ENCODE measurements at places on chromosomes 1 and 21.

DNA sequence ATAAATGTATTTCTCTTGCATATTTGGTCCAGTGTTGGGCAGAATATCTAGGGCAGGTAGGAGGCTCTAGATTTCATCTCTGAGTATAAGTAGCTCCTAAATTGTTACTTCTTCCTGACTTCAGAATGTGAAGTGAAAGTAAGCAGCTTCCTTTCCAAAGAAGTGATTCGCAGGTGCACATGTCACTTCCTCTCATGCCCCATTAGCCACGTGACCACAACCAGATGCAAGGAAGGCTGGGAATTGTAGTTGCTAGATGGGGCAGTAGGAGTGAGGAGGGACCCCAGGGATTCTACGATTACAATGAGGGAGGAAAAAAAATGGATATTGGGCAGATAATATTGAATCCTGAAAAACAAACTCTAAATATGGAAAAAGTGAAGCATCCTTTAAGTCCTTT is 113.2 kb upstream of the CYYR1 start:
- DNase-seq: no peak

DNA sequence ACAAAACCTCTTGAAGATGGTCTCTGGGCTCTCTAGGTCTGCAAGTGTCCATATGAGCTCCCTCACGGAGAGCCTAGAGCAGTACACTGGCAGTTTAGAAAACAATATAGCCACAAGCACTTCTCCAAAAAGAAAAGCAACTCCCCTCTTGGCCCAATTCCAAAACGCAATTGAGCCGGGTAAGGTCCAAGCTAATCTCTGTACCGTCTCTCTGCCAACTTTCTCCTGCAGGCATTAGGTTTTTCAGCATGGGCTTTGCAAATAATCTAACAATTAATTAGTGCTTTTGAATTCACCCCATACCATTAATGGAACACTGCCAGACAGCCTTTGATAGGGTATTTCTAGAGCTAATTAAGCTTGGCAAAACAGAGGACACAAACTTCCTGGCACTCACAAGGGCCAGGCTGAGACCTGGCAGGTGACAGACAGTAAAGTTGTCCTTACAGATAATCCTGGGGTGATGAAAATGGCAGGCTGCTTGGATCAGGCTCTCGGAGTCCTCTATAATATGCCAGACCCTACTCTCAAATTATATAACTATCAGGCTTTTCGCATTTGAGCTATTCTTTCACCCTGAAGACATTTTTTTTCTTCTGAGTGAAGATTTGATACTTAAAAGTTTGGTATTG is 39.8 kb downstream of the TGFBR3 start:
- no peak for DNase-seq

GRCh38 chr1:242089911-242090310 is 91.0 kb upstream of the MAP1LC3C start:
- no peak for DNase-seq

DNA sequence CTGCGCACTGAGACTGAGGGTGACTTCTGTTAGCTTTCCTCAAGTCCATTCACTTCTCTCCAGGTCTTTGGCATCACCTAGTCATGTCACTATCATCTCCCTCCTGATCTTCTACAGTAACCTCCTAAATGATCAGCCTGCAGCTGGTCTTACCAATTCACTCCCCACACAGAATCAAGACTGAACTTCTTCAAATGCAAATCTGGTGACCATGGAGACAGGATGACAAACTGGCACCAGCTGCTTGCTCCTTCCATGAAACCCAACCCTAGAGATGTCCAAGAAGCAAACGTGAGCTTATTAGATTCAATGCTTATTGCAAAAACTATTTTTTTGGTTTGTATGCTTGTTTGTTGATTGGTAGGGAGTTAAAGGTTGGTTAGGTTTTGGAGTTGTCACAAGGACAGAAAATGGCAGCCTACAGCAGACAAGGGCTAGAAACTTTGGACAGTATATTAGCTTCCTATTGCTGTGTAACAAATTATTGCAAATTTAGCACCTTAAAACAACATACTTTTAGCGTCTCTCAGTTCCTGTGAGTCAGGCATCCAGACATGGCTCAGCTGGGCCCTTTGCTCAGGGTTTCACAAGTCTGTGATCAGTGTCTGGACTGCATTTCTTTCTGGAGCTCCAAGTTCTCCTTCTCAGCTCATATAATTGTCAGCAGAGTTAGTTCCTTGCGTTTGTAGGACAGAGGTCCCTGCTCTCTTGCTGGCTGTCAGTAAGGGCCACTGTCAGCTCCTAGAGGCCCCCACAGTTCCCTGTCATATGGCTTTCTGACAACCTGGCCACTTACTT is 53.3 kb upstream of the GJA8 start:
- no peak for DNase-seq

DNA sequence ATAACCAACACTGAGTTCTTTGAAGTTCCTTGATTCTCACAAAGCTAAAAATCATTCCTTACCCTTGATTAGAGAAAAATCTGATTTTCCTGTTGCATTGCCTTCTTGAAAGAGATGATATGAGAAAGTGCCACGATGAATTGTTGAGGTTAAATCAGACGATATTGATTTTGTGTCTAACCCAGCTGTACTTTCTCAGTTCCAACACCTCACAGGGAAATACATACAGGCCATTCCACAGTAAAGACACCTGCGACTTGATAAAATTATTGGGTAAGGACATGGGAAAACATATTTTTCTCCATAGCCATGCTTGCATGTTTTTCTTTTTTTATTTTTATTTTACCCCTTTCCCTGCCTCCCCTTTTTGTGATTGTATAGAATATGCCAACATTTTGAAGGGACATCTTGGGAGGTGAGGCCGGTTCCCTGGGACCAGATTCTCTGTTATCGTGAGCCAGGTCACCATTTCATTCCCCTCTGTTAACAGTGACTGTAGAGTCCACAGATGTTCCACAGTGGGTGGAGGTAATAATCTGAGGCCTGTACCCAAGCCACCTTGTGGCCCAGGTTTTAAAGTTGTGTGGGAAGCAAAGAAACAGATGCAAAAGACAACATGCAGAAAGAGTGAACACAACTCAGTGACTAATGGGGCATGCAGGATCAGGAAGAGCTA is 255.4 kb upstream of the ST6GALNAC5 start:
- no peak for DNase-seq

GRCh38 chr1:116372191-116372590 is 853 bp upstream of the ATP1A1 start:
- no peak for DNase-seq

- no peak for DNase-seq
Observed at GRCh38 chr1:151774256-151774922, 11.1 kb upstream of the MRPL9 start.

DNA sequence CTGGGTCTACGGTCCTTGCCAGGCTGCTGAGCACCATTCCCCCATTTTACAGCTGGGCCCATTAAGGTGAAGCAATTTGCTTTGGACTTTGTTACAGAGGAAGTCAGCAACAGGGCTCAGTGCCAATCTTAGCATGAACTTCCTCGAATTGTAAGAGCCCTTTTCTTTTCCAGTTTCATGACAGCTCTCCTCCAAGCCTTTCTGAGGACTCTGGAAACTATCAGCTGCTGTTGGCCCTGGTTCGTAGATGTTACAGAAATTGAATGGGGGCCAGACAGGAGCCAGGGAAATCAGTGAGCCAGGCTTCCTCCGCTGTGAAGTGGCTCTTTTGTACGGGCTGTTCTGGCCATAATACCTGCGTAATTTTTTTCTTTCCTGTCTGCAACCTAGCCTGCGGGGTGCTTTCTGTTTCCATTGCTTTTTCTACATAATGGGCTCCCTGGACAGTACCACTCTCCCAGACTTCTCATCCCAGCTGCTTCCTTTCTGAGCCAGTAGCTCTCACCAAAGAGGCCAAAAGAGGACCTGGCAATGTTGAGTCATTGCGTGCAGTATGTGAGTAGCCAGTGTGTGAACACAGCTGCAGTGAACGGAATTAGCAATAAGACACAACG is 386.3 kb downstream of the DISC1 start:
- DNase-seq: no peak

DNA sequence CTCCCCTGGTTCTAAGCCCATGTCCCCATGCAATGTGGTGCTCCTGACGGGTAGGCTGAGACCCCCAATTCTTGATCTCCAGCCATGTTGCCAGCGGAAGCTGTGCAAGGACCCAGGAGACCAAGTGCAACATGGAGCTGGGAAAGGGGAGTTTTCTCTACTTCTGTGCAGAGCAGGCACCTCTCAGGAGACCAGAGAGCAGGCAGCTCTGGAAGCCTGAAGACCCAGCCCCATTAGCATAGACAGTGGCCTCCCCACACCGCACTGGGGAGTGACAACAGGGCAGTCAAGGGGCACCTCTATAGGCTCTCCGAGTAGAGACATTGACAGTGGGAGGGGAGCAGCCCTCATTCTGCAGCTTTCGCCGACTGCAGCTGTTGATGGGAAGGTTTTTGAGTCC is 410.2 kb downstream of the MATN1 start:
- no peak for DNase-seq

GRCh38 chr1:188642704-188643103 is 1814.0 kb downstream of the PLA2G4A start:
- DNase-seq: no peak

DNA sequence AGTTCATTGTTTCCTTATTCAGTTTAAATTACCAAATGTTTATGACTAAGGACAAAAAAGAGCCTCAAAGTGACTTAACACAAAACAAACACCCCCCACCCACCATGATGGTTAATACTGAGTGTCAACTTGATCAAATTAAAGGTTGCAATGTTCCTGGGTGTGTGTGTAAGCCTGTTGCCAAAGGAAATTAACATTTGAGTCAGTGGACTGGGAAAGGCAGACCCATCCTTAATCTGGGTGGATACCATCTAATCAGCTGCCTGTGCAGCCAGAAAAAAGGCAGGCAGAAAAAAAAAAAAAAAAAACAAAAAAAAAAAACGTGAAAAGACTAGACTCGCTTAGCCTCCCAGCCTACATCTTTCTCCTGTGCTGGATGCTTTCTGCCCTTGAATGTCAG is 543.4 kb downstream of the NEGR1 start:
- DNase-seq: no peak

DNA sequence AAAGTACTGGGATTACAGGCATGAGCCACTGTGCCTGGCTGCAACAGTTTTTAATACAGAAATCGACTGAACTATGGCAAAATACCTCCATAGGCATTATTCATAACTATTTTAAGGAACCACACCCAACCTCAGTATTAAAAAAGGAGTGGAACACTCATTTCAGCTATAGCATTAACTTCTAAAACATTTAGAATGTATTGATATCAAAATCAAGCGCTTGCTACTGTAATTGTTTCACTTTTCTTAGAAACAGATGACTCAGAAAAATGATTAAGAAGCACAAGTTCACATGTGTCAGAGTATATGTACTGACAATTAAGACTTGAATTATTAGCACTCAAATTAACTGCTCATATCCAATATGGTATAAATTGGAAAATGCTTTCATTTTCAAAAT is 15.1 kb downstream of the AIDA start:
- DNase-seq: no peak

DNA sequence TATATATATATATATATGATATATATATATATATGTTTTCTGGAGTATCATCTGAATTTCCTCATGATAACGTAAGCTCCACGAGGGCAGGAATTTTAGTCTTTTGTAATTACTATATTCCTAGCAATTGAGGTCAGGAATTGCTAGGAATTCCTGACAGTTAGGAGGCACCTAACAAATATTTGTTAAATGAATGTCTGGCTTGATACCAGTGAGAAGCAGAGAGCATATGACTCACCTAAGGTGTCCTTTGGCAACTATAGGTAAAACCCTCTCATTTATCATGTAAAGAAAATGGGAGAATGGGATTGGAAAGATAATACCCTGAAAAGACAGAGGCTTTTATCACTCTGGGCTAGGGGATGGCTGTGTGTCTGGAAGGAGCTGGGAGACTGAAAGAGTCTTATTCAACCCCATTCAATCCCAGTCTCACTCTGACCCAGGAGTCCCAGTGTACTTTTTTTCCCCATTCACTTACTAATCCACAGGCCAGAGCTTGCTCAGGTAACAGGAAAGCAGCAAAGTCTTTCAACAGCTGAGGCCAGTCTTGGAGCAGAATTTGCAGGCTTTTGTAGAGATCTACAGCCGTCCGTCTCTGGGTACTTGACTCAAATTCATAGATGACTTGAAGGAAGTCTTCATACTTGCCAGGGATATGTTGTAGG is 71.2 kb downstream of the DAP3 start:
- no peak for DNase-seq

DNA sequence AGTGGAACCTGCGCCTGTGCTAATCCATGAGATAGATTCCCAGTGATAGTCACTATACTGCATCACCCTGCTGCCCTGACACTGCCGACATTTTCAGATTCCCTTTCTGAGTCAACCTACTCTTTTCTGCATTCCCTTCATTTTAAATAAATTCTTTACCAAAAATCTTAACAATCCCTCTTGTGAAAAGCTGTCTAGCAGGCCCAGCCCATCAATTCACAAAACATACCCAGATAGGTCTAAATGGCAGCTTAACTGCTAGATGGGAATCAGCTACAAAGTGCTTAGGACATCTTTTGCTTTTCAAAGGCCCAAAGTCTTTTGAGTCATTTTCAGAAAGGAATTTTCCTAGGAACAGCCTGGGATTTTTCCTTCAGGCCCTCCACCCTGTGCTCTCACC is 180.1 kb upstream of the PTBP2 start:
- DNase-seq: no peak

DNA sequence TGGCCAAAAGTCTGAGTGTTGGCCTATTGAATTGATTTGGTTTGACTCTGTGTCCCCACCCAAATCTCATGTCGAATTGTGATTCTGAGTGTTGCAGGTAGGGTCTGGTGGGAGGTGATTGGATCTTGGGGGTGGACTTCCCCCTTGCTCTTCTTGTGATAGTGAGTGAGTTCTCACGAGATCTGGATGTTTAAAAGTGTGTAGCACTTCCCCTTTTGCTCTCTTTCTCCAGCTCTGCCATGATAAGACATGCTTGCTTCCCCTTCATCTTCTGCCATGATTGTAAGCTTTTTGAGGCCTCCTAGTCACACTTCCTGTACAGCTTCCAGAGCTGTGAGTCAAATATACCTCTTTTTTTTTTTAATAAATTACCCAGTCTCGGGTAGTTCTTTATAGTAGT is 297.1 kb upstream of the ZRANB2 start:
- no peak for DNase-seq

DNA sequence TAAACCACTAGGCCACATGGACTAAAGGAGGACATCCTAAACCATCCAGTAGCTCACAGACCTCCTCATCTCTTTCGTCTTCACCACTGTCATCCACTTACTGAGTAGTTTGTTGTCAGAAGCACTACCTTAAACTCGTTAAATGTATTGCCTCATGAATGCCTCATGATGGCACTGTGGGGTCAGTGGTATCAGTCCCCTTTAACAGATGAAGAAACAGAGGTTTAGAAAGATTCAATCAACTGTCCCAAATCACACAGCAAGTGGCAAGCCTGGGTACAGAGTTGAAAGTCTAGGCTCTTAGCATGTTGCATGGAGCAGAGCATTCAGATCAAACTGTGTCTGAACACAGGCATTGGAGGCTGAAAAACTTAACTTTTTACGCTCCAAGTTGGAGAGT is 183.6 kb upstream of the KIAA0040 start:
- DNase-seq: no peak

GRCh38 chr1:116257341-116257767 is 115.7 kb upstream of the ATP1A1 start:
- no peak for DNase-seq

Measured in activated naive CD8-positive, alpha-beta T cell treated with anti-CD3 and anti-CD28 coated beads, Interleukin-2, amount 50 U/mL, for 16 hours (primary cell).